GOT3 (cell line): ENCODE measurements at places on chromosomes 3 and 15.
A peak's percentile ranks its signal among the peaks of the same experiment; 100 is the strongest.

DNA sequence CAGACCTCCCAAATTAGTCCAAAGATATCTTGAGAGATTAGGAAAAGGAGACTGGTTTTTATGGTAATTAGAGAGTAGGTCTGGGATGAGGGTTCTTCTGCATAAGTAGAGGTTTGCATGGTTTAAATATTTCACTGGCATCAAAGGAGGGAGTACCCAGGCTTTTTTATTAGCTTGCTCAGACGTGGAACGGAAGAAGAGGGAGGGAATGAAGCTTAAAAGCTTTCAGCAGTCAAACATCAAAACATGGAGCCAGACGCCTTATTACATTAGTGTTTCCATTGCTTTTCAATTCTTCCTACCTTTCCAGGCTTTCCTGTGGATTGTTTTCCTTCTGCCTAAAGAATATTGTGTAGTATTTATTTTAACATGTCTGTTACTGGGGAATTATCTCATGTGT lies 342.1 kb upstream of the SOX2 start:
- DNase-seq: no peak

GRCh38 chr15:76576523-76577279 lies 240.1 kb downstream of the ISL2 start:
- no peak for DNase-seq

GRCh38 chr15:92391640-92392039 lies 2.0 kb upstream of the ST8SIA2 start:
- DNase-seq: no peak

- peak; percentile 7 for DNase-seq
These were observed 120.9 kb upstream of the ZBED2 start for GRCh38 chr3:111715911-111716523.

GRCh38 chr3:131393868-131394267 lies 12.3 kb downstream of the NUDT16 start:
- no peak for DNase-seq

DNA sequence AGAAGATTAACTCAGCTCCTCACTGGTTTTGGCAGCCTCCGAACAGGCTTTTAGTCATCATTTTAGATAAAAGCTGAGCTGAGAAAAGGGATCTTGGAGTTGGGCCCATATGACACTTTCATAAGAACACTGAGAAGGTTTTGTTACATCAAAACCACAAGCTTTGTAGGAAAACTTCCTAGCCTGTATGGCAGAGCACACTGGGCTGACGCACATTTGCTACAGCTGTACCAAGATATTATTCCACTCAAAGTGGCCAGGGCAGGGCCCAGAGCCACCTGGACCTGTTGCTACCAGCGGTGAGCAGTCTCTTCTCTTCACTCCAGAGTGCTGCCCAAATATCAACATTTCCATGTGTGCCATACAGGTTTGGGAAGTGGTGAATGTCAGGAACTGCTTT lies 160.5 kb upstream of the CCDC54 start:
- DNase-seq: no peak

GRCh38 chr3:16474216-16474615 lies 39.3 kb downstream of the RFTN1 start:
- DNase-seq: no peak

- DNase-seq: no peak
These were observed 1.7 kb downstream of the LTK start for GRCh38 chr15:41511899-41512369.

GRCh38 chr3:117657278-117657677 lies 947.7 kb downstream of the TUSC7 start:
- no peak for DNase-seq

DNA sequence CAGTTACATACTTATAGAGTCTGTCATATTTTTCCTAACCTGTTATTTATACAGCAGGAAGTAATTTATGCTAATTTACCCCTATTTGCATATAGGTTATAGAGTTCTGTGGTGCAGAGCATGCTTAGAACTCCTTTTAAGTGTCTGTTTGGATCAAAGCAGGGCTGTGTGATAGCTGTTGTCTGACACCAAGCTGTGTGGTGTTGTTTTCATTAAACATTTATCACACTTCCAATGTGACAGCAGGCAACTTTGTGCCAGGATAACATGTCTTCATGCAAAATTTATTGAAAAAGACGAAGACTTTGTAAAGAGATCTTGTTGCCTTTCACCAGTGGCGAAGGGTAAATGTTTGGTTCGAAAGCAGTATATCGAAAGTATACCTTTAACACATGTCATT lies 100.2 kb downstream of the RSRC1 start:
- DNase-seq: no peak

- DNase-seq: no peak
These were observed 135.1 kb downstream of the RBPMS2 start for GRCh38 chr15:64640146-64640871.

DNA sequence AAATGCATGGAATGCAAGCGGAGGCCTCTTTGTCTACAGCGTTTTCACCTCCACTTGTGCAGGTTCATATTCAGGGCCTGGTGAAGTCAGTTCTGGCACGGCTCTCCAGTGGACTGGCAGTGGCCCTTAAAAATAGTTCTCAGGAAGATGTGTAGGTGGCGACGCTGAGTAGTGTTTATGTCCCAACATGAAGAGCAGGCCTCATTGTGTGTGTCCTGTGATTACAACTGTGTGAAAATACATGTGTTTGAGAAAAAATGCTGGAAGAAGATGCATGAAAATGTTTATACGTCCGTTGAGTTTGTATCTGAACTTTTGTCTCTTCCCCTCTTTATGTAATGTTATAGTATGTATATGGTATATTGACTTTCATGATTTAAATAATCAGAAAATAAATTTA lies 7.2 kb downstream of the LIPC start:
- no peak for DNase-seq

DNA sequence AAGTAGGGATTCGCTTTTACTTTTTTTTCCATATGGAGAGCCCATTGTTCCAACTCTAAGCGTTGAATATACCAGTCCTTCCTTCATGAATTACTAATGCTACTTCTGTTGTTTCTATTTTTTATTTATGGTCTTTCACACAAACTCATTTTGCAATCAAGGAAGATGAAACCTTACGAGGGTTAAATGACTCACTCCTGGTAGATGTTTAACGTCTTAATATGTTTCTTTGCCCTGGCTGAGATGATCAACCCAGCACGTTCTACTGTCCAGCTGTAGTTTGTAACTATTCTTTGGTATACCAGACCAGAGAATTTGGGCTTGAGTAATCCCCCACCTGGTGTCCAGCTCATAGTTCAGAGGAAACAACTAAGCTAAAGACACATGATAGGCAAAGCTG lies 23.1 kb downstream of the CDCP1 start:
- DNase-seq: no peak

DNA sequence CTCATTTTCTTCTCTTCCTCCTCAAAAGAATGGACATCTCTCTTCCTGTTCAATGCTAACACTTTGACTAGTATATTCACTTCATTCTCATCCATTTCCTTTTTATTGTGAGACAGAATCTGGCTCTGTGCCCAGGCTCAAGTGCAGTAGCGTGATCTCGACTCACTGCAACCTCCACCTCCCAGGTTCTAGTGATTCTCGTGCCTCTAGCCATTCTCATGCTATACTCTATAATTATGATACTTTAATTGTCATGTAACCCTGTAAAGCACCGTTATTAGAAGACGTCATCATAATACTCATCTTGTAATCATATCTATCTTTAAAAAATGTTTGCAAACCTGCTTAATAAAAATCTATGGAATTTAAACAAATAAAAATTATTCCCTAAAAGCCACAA lies 107.0 kb downstream of the SHOX2 start:
- DNase-seq: no peak

DNA sequence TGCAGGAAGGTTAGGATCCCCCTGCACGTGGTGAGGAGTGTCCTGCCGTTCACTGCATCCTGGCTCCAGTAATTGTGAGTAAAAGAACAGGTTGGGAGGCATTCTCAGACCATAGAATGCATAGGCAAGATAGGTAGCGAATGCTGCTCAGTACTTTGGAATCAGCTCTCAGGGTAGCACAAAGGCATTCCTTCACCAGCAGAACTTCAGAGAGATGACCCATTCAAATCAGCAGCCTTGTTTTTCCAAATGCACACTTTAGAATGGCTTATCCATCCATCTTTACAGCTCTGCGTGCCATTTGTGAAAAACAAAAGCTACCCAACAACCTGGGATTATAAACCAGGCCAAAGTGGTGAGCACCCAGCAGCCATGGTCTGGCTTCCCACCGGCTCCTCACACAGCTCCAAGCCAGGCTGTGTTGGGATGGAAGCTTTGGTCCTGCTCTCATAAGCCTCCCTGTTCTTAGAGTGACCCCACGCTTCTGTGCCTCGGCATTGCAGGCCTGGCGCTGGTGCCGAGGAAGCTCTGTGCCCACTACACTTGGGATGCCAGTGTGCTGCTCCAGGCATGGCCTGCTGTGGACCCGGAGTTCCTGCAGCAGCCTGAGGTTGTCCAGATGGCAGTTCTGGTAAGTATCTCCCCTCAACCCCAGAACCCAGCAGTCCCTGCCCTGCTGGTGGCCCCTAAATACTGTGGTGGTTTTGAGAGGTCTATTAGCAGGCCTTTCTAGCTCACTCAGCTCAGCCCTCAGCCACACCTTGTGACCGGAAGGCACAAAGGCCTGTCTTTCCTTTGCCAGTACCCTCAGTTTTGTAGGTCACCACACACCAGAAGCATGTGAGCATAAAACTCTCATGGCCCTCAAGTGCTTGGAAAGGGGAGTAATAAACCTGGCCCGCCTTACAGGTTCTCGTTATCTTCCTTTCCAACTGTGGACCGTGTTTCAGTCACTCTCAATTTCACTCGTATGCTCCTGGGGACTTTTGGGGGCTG lies 52.9 kb upstream of the LIMD1 start:
- no peak for DNase-seq

DNA sequence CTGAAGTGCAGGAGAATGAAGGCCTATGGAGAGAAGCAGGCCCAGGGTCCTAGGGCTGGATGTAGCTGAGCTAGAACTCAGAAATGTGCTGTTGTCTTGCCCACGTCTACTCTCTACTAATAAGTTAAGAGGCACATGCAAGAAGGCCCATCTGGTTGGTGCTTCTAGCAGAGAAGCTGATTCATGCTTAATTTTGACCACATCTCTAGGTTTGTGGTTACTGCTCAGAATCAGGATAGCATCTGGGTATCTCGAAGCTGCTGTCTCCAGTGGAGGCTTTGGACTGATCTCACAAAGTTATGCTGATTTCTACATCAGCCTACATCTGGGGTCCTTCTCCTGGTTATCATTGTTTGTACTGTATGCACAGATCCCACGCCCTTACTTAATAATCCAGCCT lies 87.3 kb downstream of the CACNA1D start:
- no peak for DNase-seq

GRCh38 chr15:45544266-45545023 lies 21.9 kb upstream of the SLC30A4 start:
- no peak for DNase-seq

DNA sequence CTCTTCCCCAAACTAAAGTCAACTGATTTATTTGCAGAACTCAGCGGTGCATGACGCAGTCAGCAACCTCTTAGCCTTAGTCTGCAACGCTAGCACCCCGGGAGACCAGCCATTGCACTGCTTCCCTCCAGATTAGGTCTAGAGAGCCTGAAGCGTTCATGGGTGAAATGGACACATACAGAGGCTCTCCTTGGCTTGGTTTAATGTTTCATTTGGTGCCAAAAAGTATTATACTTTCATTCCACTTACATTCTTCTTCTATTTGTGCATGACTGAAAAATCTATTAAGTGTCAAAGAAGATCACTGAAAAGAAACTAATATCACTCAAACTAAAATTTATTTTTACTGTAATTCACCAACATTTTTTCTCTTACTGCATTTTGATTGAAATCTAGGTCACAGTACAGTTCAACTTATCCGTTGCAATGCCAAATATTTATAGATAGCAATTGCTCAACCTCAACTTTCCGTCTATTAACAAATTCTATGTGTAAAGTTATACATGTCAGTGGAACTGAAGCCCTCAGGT lies 116.2 kb downstream of the ROBO1 start:
- no peak for DNase-seq

GRCh38 chr3:183449391-183449790 lies 21.0 kb upstream of the MCF2L2 start:
- no peak for DNase-seq

GRCh38 chr3:14392803-14393319 lies 9.5 kb upstream of the SLC6A6 start:
- DNase-seq: no peak

- DNase-seq: no peak
These were observed 6.8 kb upstream of the TRH start for GRCh38 chr3:129967761-129968160.

GRCh38 chr15:70589221-70589620 lies 174.1 kb downstream of the UACA start:
- DNase-seq: no peak

DNA sequence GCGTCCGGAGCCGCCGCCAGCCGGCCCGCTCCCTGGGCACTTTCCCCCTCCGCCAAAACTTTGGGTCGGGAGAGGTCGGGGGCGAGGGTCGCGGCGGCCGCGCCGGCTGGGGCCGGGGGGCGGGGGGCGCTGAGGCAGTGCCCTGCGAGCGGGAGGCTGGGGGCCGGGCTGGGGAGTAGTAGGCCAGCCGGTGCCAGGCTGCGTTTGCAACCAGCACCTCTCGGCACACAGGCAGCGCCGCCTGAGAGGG lies 452 bp downstream of the BBX start:
- peak; percentile 58 for DNase-seq

DNA sequence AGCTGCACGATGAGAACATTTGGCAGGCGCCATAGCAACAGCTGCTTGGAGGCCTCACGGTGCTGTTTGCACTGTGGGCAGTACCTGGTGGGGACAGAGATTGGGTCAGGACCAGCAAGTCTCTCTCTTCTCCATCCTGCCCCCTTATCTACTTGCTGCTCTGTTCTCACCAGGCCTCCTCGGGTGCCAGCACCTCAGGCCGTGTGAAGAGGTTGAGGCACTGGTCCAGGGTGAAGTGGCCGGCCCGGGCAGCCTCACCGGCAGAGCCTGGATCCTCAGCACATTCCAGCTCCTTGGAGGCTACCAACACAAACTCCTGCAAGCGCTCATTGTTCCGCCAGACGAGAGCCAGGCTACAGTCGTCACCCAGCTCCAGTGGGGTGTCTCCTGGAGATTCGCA lies 6.2 kb upstream of the QARS1 start:
- no peak for DNase-seq

- DNase-seq: no peak
These were observed 202.9 kb downstream of the ZMAT3 start for GRCh38 chr3:178868681-178869080.

GRCh38 chr3:127574880-127575878 lies 15.4 kb downstream of the TPRA1 start:
- DNase-seq: peak; percentile 26
